ENCODE measurements at places on chromosomes 5 and 9. TPM values are rescaled to one million over a fixed set of nuclear protein-coding genes. Genes with fewer than 3 reads are reported as not detected.

The ESM1 gene
- total RNA-seq, result not detected

The CDK9 gene
- 42.8 TPM for total RNA-seq

The CCIN gene
- total RNA-seq, result 0.45 TPM

The CTXN3 gene
- total RNA-seq, result not detected

The FOXD4 gene
- not detected for total RNA-seq

The MARVELD2 gene
- total RNA-seq, result 10.7 TPM

The PRR7 gene
- not detected for total RNA-seq

The COL23A1 gene
- 1.7 TPM for total RNA-seq

The VAV2 gene
- total RNA-seq, result 6.1 TPM

The MED27 gene
- 15.8 TPM for total RNA-seq

The OBP2B gene
- total RNA-seq, result not detected

The SPATA31E1 gene
- not detected for total RNA-seq

The GPR150 gene
- total RNA-seq, result not detected

The CDX1 gene
- not detected for total RNA-seq

The PRKAA1 gene
- 170 TPM for total RNA-seq

The ITK gene
- not detected for total RNA-seq

All from stomach (tissue), 19 donors.